Stimulated activated CD8-positive, alpha-beta memory T cell treated with anti-CD3 and anti-CD28 coated beads, Interleukin-7, amount 100 ng/mL, for 1 hour (primary cell): ENCODE measurements at places on chromosomes 6 and 20.

DNA sequence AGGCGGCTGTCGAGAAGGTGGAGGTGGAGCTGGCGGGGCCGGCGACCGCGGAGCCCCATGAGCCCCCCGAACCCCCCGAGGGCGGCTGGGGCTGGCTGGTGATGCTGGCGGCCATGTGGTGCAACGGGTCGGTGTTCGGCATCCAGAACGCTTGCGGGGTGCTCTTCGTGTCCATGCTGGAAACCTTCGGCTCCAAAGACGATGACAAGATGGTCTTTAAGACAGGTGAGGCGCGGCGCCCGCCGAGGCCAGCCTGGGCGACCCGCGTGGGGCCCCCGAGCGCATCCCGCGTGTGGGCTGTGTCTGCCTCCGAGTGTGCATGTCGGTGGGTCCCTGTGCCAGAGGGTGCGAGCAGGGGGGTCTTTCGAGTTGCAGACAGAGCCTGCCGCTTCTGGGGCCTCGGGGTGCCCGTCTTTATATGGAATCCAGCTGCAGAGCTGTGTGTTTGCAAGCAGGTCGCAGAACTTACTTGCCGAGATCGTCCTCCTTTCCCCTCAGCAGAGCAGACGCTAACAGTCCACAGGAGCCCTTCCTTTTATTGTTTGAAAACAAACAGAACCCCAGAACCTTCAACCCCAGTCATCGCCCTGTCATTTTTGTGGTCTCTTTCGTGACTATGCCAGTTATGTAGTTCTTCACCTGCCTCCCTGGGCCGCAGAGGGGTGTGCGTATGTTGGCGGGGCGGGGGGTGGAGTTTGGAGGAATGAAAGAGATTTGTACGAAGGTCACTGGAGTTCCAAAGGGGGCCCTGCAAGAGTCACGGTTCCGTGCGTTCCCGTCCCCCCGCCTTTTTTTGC lies 766 bp downstream of the SLC16A10 start:
- DNase-seq: no peak

- DNase-seq: no peak
Observed at GRCh38 chr6:7541175-7542064, at the start of gene DSP. Gene DSP (plus strand): TSS chr6:7541671. CDS start chr6:7541916, 245 bp downstream.

GRCh38 chr6:146357578-146358430 lies 185.8 kb upstream of the RAB32 start:
- DNase-seq: no peak

DNA sequence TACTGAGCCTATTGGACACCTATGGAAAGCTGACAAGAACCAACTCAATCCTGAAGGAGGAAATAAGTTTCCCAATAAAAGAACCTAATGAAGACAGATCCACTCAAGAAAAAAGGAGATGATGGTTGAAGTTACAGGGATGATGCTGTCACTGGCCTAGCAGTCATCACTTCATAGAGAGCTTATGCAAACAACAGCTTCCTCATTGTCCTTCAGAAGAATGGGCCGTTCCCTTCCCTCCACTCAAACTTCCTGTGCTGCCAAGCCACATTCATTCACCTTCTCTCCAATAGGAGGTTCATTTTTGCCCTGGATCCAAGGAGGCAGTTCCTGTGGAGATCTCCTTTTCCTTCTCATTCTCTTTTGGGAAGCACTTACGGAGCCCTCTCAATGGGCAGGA lies 13.8 kb upstream of the PM20D2 start:
- DNase-seq: no peak

DNA sequence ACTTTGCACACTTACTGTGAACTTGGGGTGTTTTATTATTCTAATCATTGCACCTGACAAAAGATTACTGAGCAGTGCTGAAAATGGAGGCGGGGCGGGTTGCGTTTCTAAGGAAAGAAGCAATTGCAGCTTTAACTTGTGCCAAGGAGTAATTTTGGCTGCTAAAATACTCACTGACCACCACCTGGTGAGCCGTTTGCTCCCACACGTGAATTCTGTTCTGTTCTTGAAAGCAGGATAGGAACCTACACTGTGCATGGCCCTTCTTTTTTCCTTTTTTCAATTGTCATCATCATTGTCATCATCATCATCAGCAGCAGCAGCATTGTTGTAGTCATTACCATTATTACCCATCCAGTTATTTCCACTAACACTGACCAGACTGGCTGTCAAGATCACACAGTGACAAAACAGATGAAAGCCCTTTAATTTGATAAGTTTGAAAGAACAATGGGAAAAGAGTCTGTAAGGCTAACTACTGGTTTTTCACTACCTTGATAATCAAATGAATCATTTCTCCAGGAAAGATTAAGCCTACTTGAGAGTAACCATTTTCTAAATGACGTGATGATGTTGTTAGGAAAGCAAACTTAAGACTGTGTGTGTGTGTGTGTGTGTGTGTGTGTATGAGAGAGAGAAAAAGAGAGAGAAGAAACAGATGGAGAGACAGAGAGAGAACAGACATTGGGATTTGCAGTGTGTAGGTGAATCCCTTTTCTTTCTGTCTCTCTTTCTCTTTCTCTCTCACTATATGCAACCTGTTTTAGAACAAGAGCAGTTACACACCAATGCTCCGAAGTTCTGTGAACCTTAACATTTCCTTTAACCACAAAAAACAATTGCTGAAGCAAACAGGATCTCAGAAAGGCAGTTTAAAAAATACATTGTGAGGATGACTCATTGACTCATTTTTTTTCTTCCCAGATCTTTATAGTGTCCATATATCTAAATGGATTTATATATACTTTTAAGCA lies 3.8 kb downstream of the RIPOR2 start:
- no peak for DNase-seq

- DNase-seq: no peak
Observed at GRCh38 chr20:14493408-14493807, 156.0 kb upstream of the FLRT3 start.

GRCh38 chr20:11140359-11140758 lies 466.6 kb upstream of the JAG1 start:
- no peak for DNase-seq

DNA sequence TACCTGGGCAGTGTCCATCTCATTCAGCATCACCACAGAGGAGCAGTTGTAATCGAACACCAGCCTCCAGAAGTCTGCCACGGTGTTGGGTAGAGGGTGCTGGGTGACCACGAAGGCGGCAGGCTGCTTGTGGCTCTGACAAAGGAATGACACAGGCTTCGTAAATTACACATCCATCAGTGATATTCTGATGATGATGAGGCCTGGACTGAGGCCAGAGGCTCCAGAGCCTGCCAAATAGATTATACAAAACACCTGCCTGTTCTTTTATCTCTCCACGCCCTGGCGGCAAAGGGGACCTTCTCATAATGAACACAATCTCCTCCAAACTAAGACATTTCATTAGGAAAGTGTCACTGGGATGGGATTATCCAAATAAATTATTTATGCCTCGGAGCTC lies 480.2 kb upstream of the CHD6 start:
- no peak for DNase-seq

DNA sequence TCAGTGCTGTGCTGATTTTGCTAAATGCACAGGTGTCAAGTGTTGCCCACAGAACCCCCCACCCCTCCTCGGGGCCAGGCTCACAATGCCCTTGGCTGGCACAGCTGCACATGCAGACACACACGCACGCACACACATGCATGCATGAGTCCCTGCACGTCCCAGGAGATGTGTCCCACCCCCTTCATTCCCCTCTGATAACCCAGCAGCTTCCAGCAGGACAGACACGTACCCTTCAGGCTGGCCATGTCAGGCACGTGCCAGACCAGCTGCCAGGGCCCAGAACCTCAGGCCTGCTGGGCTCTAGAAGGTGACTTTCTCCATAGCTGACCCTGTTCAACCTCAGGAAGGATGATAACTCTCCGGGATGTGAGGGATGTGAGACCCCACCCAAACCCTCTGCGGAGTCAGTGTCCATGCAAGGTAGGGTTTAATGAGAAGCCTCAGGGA lies 44.4 kb downstream of the MRPL14 start:
- no peak for DNase-seq

DNA sequence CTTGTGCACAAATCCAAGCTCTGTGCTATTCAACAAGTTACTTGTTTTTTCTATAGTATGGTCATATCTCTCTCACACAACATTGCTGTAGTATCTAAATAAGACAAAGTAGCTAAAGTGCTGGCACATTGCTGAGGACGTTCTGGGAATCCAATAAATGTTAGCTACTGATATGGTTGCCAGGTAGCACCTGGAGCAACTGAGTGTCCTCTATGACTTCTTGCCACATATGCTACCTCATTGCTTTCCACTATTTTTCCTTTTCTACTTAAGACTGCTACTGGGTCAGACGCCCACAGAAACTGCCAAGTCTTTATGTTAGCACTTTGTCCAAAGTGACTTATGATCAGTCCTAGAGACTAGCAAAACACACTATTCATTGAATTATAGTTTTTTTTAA lies 85.3 kb downstream of the SYCP2 start:
- no peak for DNase-seq

- no peak for DNase-seq
Observed at GRCh38 chr6:31879901-31880300, 1.1 kb upstream of the SLC44A4 start.

DNA sequence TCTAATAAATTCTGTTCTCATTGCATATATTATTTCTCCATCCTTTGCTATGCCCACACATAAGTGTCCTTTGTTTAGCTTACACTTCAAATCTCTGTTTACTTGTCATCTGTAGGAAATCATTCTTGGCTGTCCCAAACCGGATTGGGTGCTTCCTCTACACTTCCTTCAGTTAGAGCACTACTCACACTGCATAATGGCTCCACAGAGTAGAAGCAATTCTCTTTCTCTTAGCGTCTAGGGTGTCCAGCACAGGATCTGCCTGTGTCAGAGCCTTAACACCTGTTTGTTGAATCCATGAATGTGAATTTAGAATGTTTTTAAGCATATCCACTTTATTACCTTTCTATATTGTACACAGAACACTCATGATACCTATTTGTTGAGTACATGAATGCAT lies 87.0 kb upstream of the BMP2 start:
- DNase-seq: no peak
